ENCODE measurements at places on chromosomes 12 and 14. TPM values are rescaled to one million over a fixed set of nuclear protein-coding genes. Genes with fewer than 3 reads are reported as not detected.

The CCDC196 gene
- total RNA-seq: not detected

The CHMP4A gene
- 29.8 TPM for total RNA-seq

- H3K4me1 ChIP-seq: no peaks in the 10 kb centered on the region
- DNase-seq: no peak
- H3K4me3 ChIP-seq: no peak overlapping the region
- no peaks in the 10 kb centered on the region for H3K27me3 ChIP-seq
- H3K36me3 ChIP-seq: no peaks in the 10 kb centered on the region
Measured at GRCh38 chr14:51566831-51567582, 84.7 kb upstream of the FRMD6 start.

DNA sequence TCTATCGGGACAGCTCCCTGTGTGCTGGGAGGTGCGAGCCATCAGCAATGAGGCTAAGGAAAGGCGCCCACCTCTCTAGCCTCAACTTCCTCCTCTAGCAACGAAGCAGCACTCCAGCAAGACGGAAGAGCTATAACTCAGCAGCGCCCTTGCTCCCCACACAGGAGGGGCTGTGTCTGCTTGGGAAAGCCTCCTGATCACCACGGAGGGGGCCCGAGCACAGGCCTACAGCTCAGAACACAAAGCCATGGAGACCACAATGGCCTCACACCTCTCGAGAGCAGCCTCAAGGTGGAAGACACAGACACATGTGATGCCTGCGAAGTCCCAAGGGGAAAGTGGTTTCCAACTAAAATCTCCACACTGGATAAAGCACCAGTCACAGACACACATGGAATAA is 60.4 kb downstream of the CDC42BPB start:
- H3K4me3 ChIP-seq: no peak overlapping the region
- H3K36me3 ChIP-seq: peaks cover 69% of the 10 kb centered on the region
- H3K4me1 ChIP-seq: peaks cover 2% of the 10 kb centered on the region
- H3K27ac ChIP-seq: no peak overlapping the region
- DNase-seq: no peak

DNA sequence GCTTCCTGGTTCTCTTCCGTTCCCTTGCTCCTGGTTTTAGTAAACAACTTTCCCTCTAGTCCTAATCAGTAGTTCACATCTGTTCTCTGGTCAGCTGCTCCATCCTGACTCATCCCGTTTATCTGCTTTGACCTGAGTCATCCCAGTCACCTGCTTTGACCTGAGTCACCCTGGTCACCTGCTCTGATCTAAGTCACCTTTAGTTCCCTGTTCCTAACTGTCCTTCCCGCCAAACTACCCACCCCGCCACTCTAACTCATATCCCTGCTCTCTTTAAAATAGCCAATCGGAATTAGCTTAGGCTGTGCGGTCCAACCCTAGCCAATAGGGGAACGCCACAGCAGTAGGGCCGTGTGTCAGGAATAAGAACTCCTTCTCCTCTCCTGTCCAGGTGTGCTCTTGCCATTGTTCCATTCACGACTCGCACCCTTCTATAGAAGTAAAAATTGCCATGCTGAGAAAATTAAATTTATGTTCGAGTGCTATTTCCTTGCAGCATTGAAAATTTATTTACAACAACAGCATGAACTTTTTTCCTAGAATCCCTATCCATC is 3.1 kb upstream of the ANKRD33 start:
- no peak for DNase-seq
- H3K4me3 ChIP-seq: no peak overlapping the region
- H3K4me1 ChIP-seq: peaks cover 18% of the 10 kb centered on the region
- H3K36me3 ChIP-seq: no peaks in the 10 kb centered on the region
- H3K27me3 ChIP-seq: peaks cover 3% of the 10 kb centered on the region

The GLT1D1 gene
- 0.71 TPM for total RNA-seq

DNA sequence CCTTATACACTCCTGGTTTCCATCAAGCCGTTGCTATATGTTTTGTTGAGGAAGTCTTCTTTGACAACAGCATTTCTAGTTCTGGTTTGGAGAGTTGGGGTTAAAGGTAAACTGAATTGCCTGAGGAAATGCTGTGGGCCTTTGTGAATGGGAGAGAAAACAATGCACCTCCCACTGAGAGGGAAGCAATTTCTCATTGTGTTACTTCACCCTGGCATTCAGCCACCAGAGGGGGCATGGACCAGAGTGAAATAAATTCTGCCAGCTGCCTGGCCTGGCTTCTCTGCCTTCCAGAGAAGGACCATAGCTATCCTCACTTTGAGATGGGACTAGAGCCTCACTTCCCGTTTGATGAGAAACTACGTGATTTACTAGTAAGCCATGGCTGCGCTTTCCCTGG is 475.3 kb downstream of the EGLN3 start:
- no peaks in the 10 kb centered on the region for H3K27me3 ChIP-seq
- no peak overlapping the region for H3K4me3 ChIP-seq
- no peak overlapping the region for H3K27ac ChIP-seq

GRCh38 chr12:40959041-40959440 is 229.1 kb upstream of the PDZRN4 start:
- H3K36me3 ChIP-seq: no peaks in the 10 kb centered on the region
- no peak overlapping the region for H3K4me3 ChIP-seq
- H3K4me1 ChIP-seq: no peaks in the 10 kb centered on the region
- H3K27ac ChIP-seq: no peak overlapping the region
- DNase-seq: no peak
- H3K27me3 ChIP-seq: no peaks in the 10 kb centered on the region

DNA sequence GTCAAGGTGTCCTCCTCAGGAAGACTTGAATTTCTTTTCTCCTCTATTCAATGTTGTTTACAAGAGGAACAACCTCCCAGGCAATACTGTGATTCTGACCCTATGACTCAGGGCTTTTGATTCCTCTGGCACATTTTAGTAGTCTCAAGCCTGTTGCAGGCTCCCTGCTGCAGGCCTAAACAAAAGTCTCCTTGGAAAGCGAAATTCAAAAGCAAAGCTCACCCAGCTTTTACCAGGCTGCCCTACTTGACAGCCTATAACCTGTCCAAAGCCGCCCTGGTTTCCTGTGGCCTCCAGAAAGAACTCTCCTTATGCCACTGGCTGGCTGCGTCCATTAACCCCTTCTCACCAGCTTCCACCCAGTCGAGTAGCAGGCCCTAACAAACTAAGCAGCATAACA is 11.6 kb downstream of the FGD6 start:
- H3K4me1 ChIP-seq: peaks cover 9% of the 10 kb centered on the region
- H3K27ac ChIP-seq: peak overlapping the region; percentile 20
- DNase-seq: peak; percentile 29

DNA sequence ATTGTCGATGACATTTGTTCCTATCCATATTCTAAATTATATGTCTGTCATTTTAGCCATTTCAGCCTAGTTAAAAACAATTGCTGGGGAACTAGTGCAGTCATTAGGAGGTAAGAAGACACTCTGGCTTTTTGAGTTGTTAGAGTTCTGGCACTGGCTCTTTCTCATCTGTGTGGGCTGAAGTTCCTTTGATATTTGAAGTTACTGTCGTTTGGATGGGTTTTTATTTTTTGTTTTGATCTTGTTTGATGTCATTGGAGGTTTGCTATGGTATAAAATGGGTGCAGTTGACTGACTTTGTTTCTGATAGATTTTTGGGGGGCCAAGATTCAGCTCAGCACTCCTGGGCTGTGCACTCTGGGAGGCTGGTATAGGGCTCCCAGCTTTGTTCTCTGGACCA is 20.7 kb upstream of the CD69 start:
- no peaks in the 10 kb centered on the region for H3K36me3 ChIP-seq
- no peaks in the 10 kb centered on the region for H3K4me1 ChIP-seq
- no peak for DNase-seq
- H3K27me3 ChIP-seq: no peaks in the 10 kb centered on the region
